ENCODE measurements at places on chromosomes 6 and 20. TPM values are rescaled to one million over a fixed set of nuclear protein-coding genes. Genes with fewer than 3 reads are reported as not detected.

ENPP1 gene
- polyA plus RNA-seq, result 51.7 TPM

TFEB gene
- 1.9 TPM for polyA plus RNA-seq

EPHA7 gene
- 0.03 TPM for polyA plus RNA-seq

TSPO2 gene
- polyA plus RNA-seq, result not detected

LIN28B gene
- not detected for polyA plus RNA-seq
